ENCODE measurements at places on chromosomes 11 and 22.

- DNase-seq, result no peak
Observed at GRCh38 chr11:87256694-87257340, 219.1 kb downstream of the TMEM135 start.

DNA sequence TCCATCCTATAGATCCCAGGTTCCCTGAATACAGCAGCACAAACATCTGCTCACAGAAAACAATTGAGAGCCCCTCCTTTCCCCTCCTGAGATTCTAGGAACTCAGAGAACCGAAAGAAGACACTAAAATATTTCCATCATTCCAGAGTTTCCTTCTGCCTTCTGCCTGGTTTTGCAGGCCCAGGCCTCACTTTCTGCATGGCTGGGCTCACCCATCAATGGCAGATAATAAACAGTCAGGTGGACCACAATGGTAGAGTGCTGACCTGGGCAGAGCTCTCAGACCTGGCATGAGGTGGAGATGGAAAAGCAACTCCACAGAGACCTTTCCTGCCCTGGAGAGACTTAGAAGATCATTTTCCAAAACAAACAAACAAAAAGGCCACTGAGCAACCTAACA is 389.1 kb downstream of the NXPE2 start:
- no peak for DNase-seq

GRCh38 chr11:2097998-2098690 is 41.0 kb downstream of the IGF2 start:
- no peak for DNase-seq

DNA sequence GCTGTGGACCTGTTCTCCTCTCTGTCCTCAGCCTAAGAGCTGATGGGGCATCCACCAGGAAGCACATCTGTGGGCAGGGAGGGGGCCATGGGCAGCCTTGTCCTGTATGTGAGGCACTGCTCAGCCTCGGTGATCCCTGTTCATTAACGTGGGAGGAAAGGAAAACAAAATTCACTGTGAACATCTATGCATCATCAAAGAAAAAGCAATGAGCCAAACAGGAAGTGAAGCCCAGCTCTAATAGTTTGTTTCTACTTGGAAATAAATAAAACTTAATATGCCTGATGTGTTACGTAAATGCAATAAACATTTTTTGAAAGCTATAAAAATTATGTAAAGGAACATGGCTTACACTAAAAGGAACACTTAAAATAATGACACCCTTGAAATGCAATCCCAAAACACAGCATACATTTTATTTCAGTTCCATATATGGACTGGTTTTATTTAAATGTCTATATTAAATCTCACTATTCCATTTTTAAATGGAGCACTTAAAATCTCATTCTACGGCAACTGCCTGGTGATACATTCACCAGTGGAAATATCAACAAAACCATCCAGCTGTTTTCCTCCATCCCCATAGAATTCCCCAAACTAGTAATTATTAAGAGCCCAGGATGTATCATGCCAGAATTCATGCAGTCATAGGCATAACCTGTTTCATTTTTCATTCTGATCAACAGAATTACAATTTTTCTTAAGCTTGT is 78.3 kb downstream of the ZNF280B start:
- no peak for DNase-seq

GRCh38 chr11:74025467-74026166 is 16.7 kb upstream of the UCP3 start:
- DNase-seq, result no peak

DNA sequence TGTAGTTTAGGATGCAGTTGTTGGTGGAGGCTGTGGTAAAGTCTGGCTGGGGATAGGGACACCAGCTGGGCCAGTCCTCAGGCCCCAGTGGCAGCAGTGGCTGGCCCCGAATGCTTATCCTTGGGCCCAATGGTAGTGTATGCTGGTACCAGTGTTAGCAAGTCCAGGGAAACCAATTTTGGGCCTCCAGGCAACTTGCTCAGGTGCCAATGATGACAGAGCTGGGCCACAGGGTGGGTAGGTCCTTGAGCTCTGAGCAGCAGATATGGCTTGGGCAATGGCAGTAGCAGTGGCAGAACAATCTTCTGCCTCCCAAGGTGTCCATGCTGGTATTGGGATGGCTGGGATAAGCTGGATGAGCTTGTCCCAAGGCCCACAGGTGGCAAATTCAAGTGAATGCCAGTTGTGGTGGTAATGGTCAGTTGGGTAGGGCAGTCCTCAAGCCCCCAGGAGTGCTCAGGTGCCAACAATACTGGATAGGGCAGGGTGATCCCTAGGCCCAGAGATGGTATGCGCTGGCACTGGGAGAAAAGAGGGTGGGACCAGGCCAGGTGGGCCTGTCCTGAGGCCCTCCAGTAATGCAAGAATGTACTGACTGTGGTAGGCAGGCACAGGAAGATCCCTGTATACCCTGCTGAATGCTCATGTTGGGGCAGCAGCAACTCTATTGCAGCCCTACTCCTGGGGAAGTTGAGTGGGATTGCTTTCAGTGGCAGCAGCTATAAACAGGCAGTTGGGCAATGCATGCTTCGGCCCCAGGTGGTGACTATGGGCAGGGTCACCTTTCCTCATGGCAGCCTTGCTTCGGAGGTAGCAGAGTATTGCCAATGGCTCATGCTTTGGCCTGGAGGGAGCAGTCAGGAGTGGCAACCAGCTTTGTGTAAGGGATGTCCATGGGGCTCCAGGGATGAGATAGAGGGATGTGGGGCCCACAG is 54.7 kb downstream of the KCNQ1OT1 start:
- DNase-seq, result no peak

Data from NCI-H1105 treated with DMSO at 0.1 percent for 48 hours (cell line).